AG04449 (cell line): ENCODE measurements at places on chromosomes 7 and 10.

GRCh38 chr7:96182424-96183158 is 139.3 kb downstream of the SLC25A13 start:
- no peak for DNase-seq

DNA sequence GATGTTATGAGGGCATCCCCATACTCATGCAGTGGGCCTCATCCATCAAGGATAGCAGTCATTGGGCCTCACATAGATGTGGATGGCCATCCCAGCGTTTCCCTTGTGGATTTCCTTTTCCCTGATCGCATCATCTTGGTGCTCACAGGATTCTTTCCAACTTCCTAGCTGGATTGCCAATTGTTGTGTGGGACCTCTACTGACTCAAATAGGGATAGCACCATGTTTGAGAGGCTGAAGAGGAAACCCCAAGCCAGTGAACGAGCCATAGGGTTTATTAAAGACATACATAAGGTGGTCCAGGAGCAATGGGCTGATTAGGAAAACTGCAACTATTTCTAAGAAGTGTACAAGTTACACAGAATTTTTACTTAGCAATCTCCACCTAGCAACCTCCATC is 21.8 kb downstream of the ASZ1 start:
- DNase-seq = no peak

DNA sequence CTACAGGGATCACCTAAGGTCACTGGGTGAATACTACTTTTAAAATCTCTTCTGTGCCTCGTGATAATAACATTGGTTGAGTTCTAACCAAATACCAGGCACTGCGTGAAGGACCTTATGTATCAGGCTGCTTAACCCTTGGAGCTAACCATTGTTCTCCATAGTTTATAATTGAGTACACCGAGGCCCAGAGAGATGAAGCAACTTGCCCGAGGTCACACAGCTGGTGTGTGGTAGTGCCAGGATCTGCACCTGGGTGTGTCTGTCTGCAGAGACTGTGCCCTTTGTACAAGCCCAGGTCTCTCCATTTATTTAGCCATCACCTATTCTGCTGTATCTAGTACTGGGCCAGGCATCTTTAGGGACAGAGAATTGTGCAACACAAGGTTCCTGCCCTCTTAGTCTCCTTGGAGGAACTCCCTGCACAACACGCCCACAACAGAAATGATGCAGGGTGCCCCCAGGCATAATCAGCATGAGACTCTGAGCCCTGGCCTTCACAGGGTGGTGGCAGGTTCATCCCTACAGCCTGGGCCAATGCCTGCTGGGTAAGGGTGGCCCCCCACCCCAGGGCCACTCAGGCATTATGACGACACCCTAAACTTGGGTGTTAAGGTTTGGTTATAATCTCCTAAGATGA is 31.5 kb downstream of the UNC5B start:
- DNase-seq = no peak

- DNase-seq = no peak
These were observed 65.8 kb downstream of the SH2D4B start for GRCh38 chr10:80603516-80603915.

- no peak for DNase-seq
These were observed 177.6 kb downstream of the PLXDC2 start for GRCh38 chr10:19993714-19994315.

GRCh38 chr7:54888067-54888733 is 129.2 kb upstream of the SEC61G start:
- DNase-seq = no peak

DNA sequence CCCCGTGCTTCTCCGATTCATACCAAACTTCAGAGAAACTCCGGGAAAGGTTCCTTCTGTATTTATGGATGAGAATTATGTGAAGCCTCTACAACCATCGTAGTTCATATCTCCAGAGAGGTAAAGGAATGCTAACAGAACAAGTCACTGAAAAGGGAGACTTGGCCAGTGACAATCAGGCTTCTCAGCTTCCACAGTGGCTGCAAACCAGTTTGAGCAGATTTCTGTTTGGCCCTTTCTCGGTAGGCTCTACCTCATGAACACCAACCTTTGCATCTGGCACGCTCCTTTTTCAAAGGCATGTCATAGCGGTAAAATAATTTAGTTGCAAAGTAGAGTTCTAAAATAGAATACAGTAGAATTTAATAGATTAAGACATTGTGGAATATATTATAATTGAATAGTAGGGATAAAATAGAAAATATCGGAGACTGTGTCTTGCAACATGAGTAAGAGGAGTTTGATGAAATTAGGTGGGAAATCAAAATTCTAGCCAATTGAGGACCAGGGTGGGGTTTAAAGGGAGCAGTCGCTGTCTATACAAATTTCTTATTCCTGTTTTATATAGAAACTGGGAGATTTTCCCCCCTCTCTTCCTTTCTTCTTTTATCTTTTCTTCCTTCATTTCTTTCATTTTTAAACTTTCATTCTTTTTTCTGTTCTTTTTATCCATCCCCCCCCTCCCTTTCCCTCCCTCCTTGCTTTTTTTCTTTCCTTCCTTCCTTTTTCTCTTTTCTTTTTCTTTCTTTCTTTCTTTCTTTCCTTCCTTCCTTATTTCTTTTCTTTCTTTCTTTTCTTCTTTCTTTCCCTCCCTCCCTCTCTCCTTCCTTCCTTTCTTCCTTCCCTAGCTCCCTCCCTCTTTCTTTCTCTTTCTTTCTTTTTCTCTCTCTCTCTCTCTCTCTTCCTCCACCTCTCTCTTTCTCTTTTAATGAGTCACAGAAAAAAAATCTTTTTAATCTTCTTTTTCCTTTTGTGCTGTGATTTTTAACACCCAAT is 161.5 kb upstream of the KLF6 start:
- DNase-seq = no peak

- peak; percentile 93 for DNase-seq
These were observed 380.3 kb upstream of the SEMA3C start for GRCh38 chr7:81298951-81299666.

GRCh38 chr7:105614341-105614840 is 33.1 kb upstream of the EFCAB10 start:
- no peak for DNase-seq

GRCh38 chr10:3424111-3424851 is 251.7 kb upstream of the PITRM1 start:
- no peak for DNase-seq

GRCh38 chr7:143896667-143897066 is 5.3 kb downstream of the TCAF1 start:
- no peak for DNase-seq

- no peak for DNase-seq
These were observed 614.7 kb upstream of the FOXK1 start for GRCh38 chr7:4067476-4067760.

DNA sequence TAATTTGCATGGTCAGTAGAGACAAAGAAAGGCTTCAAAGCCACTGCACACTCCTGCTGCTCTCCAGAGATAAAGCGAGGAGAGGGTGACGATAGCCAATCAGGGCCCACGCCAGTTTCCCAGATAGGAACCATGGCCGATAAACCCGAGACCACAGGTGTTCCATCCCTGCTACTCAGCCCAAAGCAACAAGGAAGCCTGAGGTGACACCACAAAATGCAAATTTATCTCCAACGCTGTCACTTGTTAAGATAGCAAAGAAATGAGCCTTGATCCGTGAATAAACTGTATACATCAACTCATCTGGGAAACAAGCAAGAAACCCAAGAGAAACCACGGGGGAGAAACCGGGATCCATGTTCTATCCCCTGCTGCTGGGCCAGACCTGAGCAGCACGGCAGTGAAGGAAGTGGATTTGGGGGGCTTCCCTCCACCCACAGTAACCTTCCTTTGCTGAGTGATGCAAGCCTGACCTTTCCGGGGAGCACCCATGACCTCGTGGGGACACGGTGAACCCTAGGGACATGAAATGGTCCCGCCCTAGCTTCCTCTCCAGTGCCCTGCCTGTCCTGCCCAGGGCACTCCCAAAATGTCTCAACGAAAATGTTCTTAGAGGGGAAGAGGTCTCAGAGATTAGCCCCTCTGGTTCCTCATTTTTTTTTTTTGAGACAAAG is 164.6 kb downstream of the PTPRN2 start:
- no peak for DNase-seq

DNA sequence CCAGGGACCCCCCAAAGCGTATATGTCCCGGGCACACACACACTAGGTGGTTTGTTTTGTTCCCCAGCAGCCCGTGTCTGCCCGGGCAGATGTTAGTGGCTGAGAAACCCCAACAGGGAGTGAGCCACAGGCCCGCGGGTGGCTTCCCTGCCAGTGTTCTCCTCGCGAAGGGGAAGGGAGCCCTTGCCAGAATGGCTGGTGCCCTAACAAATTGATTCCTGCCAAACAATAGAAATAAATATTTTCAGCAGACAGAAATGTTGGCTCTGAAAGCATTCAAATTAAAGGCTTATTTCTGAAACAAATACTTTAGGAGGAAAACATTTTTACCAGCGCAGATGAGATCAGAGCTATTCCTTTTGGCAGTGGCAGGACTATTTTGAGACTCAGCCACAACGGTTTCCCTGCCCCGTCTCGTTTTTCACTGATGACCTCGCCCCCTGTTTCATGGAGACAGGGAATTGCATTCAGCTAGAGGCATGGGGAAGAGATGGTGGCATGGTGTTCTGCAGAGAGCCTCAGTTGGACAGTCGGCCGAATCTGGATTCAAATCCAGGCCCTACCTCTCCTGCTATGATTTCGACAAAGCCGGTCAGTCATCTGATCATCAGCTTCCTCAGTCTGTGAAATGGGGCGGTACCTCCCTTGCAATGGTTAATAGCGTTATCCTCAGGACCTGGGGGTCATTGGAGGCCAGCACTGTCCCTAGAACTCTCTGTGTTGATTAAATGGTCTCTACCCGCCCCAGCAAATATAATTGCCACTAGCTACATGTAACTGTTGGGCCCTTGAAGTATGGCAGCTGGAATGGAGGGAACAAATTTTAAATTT is 84.5 kb downstream of the CUX1 start:
- no peak for DNase-seq

DNA sequence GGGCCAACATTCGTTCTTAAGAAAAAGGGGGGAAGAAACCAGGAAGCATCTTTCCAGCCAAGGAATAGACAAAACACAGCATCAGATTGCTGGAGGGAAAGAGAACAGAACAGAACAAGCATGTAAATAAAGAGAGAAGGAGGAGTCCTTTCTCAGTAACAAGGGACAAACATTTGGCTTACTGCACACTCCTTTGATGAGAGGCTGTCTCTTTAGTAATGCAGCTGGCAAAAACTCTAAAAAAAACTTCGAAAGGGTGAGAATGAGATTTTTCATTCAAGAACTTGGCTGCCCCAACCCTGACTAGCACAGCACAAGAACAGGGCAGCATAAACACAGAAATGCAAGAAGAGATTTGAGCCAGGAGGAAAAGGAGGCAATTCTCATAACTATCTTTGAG is 38.9 kb upstream of the IL6 start:
- no peak for DNase-seq

DNA sequence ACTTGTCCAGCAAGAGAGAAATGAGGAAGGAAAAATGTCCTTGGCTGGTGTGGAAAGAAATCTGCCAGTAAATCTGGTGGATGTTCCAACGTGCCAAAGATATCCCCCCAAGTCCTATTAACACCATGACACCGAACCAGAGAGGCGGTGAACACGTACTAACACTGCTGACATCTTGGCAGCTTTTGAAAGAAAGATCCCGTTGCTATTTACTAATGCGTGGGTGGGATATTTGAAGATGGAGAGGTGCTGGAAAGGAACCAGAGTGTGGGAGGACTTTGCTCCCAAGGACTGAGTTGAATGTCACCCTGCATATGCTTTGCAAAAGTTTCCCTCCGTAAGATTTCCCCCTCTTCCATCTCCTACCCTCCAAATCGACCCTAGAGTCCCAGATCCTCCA is 7.9 kb downstream of the CCDC3 start:
- DNase-seq = no peak

DNA sequence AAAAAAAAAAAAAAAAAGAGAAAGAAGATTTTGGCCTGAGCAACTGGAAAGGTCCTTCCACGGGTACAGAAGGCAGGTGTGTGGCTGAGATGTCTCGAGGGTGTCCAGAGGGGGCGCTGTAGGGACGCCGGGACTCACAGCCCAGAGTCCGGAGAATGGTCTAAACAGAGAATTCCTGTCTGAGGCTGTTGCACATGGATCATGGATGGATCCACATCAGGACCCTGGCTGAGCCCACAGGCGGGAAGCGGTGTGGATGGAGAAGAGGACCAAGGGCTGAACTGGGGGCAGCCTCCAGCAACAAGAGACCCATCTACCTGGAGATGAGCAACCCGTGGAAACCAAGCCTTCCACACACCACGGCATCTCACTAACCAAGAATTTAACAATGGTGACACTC is 55.0 kb downstream of the PKD1L1 start:
- no peak for DNase-seq

- no peak for DNase-seq
These were observed 14.0 kb downstream of the C10orf105 start for GRCh38 chr10:71705582-71705981.
